NCI-H226 (cell line): ENCODE measurements at places on chromosomes 13 and 19.

GRCh38 chr13:98020271-98020670 lies 66.8 kb downstream of the IPO5 start:
- DNase-seq = no peak

DNA sequence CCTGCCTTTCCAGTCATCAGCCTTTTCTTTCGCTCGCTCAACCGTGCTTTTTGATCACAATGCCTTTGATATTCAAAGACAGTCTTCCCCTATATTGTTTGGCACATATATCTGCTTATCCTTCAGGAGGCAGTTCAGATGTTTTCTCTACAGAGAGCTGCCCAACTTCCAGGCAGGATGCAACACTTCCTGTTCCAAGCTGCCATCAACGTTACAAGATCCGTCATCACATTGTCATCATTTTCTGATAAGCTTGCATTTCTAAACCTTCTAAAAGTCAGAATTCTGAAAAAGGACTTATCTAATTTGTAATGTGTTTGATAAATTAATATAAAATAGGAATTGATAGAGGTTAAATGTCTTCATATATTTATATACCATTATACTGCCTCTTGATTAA lies 574.2 kb downstream of the TBC1D4 start:
- DNase-seq = no peak

GRCh38 chr19:33171916-33172359 lies 22.2 kb upstream of the LRP3 start:
- DNase-seq = no peak

- no peak for DNase-seq
These were observed 37.0 kb upstream of the PCDH9 start for GRCh38 chr13:67267136-67267535.
